ENCODE measurements at places on chromosomes 5 and 9.
A peak's percentile ranks its signal among the peaks of the same experiment; 100 is the strongest.

- no peak for DNase-seq
These were observed 91.9 kb upstream of the RASEF start for GRCh38 chr9:83154821-83155220.

GRCh38 chr9:18753904-18754303, 279.1 kb downstream of the SAXO1 start:
- DNase-seq = no peak

DNA sequence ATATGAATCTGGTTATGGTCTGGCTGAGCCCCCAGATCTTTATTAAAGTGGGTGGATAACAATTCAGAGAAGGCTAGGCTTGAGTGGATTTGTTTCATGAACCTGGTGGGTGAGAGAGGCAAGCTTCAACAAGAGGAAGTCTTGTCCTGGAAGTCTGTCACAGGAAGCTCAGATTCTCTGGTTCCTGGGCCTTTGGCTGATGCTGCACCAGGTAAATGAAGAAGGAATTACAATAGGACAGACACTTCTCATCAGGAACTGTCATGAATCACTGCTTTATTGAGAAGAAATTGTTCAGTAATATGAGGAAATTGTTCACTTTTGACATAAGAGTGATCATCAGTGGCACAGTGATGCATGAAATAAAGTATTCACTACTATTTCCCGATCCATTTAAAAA, 167.6 kb upstream of the ELL2 start:
- no peak for DNase-seq

GRCh38 chr9:27194401-27195091, 85.5 kb downstream of the TEK start:
- DNase-seq = no peak

DNA sequence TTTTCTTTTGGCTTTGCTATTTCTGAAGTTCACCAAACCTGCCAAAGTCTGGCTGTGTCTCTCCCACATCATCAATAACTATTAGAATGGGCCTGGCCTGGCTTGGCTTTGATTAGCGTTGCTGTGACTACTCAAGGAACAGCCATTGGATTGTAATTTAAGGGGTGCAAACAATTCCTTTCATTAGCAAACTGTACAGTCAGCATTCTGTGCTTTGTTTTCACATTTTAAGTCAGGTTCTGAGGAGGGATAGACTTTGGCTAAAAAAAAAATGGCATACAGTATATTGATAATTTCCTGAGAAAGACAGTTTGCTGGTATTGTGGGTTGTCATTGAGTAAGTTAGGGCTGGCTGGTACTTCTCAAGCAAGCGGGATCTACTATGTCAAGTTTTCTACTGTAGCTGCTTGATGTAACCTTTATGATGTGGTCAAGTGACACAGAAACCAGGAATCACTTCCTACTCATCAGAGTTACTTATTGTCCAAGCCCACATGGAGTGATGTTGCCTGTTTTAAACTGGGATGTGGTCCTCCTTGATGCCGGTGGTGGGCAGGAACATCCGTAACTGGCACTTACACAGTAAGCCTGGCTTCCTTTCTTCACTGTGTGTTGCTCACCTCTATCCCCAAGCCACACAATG, 161.4 kb downstream of the CD180 start:
- peak; percentile 3 for DNase-seq

- DNase-seq = no peak
These were observed at the start of gene IL33 for GRCh38 chr9:6215562-6215961. Gene IL33, plus strand, starts transcription at chr9:6215807. Its CDS starts 25,888 bp downstream, at chr9:6241695.

DNA sequence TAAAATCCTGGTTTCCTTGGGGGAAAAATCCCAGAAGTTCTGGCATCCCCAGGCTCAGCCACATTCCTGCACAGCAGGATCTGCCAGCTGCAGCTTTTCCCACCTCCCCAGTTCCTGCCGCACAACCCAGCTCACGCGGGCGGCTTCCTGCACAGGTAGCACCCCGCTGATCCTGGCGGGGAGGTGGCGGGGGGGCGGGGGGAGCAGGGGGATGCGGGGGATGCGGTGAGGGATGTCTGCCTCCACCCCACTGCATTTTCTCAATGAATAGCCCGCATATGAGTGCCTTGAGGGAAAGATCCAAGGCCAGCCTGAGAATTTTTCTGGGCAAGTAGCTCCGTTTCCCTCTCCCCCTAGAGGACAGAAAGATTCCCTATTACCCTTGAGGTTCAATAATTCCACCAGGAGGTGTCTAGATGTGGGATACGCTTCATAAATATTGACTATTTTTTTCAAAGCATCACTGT, 21.1 kb downstream of the GFPT2 start:
- DNase-seq = no peak

DNA sequence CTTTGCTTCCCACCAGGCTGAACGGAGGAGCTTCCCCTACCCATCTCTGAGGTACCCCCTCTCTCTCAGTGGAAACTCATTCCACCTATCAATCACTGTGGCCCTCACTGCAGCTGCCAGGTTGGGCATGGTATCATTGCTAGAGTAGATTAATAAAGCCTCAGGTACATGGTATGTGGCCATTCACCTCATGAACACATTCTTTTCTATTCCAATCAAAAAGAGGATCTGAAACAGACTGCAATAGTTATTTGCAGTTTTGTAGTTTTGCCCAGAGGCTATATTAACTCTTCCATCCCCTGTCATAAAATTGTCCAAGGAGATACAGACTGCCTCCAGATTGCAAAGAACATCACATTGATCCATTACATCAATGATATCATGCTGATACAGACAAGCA, 85.8 kb upstream of the MVB12B start:
- DNase-seq = no peak

DNA sequence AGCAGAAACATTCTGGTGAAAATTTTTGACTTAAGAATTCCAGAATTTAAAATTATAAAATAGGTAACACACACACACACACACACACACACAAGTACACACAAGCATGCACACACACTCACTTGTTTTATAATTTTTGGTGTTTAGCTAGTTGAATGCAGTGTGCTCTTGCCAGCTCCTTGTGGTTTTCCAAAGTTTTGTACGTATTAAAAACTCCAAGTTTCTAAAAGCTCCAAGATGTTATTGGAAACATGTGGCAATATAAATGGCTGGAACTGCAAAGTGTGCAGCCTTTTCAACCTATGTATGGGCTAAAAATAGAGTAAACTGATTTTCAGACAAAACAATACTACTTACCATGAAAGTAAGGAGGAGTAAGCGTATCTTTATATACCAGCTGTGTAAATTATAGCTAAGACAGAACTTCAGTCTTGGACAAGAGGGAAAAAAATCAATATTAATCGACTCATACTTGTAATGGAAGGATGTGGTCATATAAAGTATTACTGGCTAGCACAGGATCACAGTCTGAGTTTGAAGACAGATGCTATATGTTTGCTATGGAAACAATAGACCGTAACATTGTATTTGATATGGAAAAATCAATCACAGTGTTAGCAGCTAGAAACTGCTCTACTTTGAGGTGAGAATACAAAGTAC, 727.1 kb upstream of the GRAMD2B start:
- no peak for DNase-seq

GRCh38 chr5:137342764-137343163, 156.4 kb downstream of the SPOCK1 start:
- no peak for DNase-seq

DNA sequence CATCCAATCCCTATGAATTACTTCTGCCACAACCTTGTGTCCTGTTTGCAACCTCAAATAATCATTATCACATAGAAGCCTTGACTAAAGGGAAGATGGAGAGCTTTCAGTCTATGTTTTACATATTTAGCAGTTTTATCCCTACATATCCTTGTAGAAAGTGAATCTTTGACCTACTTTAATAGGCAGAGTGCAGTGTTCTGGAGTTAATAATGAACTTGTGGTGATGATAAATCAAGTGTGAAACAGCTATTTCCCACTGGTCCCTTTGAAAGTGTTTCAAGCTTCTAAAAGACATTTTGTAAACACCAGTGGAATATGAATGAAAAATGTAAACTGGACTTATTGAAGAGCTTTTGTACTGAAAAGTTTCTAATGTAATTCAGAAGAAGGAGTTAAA, 406.7 kb downstream of the GABRG2 start:
- no peak for DNase-seq

DNA sequence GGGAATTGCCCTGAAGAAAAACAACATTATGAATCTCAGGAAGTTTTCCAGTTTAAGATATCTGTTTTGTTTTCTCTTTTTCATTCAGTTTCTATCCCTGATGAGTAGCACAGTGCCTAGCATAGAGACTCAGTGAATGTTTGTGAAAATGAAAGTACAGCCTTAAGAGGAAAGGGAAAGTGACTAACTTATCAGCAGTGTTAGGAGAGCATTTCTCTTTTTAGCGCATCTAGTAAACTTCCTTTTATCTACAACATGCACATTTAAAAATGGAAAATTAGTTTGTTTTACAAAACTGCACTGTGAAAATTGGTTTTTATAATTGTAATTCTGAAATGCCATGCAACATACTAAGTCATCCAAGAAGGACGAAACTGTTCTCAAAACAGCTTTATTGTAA, 110.8 kb downstream of the SMARCA2 start:
- peak; percentile 40 for DNase-seq

GRCh38 chr9:33151601-33152000, 15.5 kb downstream of the B4GALT1 start:
- no peak for DNase-seq

GRCh38 chr9:86547571-86547970, 193.4 kb upstream of the TUT7 start:
- DNase-seq = no peak

DNA sequence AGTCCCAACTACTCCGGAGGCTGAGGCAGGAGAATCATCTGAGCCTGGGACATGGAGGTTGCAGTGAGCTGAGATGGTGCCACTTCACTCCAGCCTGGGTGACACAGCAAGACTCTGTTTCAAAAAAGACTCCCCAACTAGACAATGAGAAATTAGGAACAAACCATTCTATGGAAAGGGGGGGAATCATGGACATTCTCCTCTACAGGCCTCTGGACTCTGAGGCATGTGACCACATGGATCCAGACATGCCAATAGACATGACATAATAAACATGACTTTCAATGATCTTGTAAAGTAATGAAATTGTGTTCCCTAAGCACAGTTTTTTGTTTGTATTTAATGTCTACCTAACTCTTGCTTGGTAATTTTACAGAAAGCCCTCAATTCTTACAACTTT, 8.8 kb downstream of the HOMER1 start:
- no peak for DNase-seq

Measured in inflammatory macrophage (primary cell).